ENCODE measurements at places on chromosomes 16 and 17.

- no peak for DNase-seq
These were observed 69.6 kb upstream of the ZNF750 start for GRCh38 chr17:82909322-82909904.

GRCh38 chr17:14903854-14904253, 361.3 kb downstream of the PMP22 start:
- DNase-seq, result no peak

GRCh38 chr17:1580979-1581676, 18.5 kb upstream of the PITPNA start:
- no peak for DNase-seq

- DNase-seq, result no peak
These were observed 297.5 kb downstream of the CDH13 start for GRCh38 chr16:82924075-82924854.

- no peak for DNase-seq
These were observed 488 bp downstream of the HOXB9 start for GRCh38 chr17:48625495-48626244.

- DNase-seq, result peak; percentile 51
These were observed 245.7 kb downstream of the PRKCA start for GRCh38 chr17:66548158-66548557.

DNA sequence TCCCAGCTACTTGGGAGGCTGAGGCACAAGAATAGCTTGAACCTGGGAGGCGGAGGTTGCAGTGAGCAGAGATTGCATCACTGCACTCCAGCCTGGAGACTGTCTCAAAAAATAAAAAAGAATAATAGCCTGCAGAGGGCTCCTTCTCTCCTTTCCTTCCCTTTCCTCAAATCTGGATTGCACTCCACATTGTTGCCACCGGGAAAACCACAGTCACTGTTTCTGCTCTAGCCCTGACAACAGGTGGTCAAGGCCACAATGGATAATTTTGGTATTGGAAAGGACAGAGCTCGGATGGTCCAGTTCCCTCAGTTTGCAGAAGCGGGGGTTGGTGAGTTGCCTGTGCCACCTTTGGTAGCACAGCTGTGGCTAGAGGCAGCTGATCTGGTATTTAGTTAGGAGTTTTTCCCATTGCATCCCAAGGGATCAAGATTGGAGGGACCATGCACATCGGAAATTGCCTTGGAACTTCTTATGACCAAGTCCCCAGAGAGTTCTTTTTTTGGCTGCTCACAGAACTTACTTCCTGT, 44.7 kb upstream of the PRSS54 start:
- peak; percentile 53 for DNase-seq

DNA sequence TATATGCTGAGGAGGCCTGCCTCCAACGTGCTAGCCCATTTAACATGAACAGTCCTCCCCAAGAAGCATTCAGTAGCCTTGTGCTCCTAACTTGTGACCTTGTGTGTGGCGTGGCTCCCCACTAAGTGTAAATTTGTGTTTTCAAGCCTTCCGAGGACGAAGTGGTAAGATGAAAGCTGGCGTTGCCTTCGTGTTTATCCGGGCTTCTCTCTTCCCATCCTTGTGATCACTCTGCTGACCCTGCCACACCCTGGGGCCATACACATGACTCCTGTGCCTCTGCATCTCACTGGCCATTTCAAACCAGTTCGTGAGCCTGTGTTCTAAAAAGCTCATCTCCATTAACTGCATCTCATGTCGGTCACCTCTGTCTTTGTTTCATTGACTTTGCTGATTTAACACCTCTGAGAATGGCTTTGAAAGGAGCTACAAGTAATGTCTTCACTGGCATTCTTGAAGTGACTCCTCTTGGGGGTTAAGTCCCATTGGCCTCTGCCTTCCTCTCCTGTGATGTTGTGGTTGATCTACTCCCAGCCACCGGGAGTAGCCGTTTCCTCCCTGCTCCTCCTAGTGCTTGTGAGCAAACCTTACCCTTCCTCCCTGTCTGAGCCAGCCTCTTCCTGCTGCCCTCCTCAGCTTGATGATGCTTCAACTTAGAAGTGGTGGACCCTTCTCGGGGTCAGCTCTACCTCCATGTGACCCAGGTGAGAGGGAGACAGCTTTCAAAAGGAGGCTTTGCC, 27.4 kb upstream of the NAGLU start:
- no peak for DNase-seq

GRCh38 chr17:61735807-61736206, 127.5 kb downstream of the BRIP1 start:
- DNase-seq, result no peak

DNA sequence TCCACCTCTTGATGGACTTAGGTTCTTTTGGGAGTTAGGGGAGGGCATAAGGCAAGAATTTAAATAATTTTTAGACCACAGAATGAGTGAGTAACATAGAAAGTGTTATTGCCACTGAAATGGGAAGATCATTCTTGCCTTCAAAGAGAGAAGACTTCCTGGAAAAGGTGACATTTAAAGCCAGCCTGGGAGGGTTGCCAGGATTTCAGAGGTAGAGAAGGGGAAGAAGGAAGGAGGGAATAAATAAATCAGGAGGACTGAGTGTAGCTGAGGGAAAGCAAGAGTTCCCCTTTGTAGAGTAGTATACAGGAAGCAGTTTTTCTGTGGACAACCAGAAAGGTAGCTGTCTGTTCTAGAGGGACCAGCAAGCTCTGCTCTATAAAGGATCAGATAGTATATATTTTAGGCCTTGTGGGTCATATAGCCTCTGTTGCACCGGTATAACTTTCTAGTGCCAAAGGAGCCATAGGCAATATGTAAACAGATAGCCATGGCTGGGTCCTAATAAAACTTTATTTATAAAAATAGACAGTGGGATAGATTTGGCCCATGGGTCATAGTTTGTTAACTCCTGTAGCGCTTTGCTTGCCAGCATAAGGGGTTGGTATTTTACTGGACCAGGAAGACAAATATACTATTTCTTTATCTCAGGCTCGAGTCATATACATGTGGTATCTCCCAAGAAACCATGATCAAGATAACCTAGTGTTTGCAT, 147.2 kb upstream of the CACNG5 start:
- DNase-seq, result no peak

DNA sequence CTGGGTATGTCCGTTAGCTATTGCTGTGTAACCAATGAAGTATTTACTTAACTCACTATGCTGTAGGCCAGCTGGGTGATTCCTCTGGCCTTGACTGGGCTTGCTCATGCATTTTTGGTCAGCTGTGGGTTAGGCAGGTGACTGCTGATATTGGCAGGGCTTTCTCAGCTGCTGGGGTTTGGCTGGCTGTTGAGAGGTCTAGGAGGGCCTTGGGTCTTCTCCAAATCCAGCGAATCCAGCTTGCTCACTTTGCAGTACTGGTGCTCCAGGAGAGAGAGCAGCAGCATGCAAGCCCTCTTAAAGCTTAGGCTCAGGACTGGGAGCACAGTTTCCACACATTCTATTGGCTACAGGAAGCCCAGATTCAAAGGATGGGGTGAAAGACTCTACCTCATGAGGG, 270.1 kb downstream of the PHKB start:
- peak; percentile 95 for DNase-seq

- DNase-seq, result no peak
These were observed 96.8 kb downstream of the OMG start for GRCh38 chr17:31200287-31200686.

DNA sequence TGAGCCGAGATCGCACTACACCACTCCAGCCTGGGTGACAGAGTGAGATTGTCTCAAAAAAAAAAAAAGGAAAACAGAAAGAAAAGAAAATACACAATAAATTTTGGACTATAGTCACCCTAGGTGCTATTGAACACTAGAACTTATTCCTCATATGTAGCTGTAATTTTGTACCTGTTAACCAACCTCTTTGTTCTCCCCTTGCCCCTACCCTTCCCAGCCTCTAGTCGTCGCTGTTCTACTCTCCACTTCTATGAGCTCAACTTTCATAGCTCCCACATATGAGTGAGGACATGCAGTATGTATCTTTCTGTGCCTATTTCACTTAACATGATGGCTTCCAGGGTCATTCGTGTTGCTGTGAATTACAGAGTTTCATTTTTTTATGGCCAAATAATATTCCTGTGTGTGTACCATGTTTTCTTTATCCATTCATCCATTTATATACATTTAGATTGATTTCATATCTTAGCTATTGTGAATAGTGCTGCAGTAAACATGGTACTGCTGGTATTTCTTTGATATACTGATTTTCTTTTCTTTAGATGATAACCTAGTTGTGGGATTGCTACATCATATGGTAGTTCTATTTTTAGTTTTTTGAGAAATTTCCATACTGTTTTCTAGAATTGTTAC, 28.3 kb downstream of the VPS35L start:
- DNase-seq, result peak; percentile 39

DNA sequence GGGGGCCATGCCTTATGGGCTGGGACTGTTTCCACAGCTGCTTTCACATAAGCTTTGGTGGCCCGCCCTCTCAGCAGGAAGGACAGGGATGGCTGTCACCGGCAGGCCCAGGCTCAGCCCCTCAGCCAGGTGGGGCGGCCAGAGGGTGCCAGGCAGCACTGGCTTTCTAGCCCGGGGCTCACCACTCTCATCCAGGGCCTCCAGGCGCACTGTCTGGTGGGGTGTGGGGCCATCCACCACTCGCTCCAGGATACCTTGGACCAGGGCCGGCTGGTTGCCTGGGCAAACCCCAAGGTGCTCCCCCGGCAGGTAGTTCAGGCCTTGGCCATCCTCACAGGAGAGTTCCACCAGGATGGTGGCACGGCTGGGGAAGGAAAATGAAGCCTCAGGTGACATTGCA, 35.0 kb downstream of the NOS2 start:
- DNase-seq, result no peak

GRCh38 chr16:17591655-17592405, 121.1 kb upstream of the XYLT1 start:
- DNase-seq, result no peak

DNA sequence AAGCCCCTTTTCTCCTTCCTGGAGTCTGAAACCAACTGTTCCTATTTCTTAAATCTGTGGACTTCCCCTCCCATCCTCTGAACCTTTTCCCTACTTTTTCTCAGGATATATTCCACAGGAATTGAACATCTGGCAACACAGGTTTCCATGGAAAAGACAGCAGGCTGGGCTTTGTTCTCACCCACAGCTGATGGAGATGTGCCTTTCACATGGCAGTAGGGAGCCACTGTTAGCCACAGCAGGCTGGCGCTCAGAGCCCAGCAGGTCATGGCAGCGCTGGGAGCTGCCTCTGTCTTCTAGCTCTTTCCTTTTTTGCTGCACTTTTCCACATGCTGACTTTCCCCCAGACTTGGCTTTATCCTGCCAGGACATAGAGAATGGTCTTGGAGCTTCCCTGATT, 116.4 kb upstream of the NLRP1 start:
- DNase-seq, result no peak

DNA sequence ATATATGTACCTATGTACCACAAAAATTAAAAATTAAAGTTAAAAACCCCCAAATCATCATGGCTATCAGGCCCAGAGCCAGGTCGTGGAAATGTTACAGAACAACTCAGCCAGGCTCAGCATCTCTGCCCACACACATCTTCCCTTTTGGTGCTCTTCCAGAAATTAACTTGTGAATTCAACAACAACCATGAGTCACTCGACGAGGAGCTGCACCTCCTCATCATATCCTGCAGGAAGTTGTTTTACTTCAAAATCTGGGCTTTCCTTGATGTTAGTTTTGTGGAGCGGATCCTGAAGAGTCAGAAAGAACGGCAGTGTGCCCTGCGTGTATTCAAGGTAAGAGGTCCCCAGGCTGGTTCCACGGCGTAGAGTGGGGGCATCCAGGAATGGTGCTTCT, 10.6 kb downstream of the FBXO39 start:
- peak; percentile 74 for DNase-seq

DNA sequence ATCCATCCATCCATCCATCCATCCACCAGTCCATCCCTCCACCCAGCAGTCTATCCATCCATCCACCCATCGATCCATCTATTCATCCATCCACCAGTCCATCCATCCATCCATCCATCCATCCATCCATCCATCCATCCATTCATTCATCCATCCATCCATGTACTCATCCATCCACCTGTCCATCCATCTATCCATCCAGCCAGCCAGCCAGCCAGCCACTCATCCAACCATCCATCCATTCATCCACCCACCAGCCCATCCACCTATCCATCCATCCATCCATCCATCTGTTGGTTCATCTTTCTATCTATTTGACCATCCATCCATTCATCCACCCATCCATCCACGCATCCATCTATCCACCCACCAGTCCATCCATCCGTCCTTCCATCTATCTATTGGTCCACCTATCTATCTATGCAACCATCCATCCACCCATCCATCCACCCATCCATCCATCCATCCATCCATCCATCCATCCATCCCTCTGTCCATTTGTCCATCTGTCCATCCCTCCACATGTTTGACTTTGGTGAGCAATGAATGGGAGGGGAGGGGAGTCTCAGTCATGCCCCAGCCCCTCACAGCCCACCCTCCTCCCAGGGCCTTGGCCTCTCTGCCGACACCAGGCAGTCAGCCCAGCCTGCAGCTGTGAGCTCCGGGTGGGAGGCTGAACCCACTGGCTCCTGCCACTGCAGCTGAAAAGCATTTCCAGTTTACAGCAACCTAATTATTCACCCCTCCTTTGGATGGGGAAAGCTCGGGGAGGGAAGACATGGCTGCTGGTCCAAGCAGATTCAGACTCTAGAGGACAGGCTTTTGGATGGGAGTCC, 38.1 kb upstream of the SSTR5 start:
- DNase-seq, result no peak

DNA sequence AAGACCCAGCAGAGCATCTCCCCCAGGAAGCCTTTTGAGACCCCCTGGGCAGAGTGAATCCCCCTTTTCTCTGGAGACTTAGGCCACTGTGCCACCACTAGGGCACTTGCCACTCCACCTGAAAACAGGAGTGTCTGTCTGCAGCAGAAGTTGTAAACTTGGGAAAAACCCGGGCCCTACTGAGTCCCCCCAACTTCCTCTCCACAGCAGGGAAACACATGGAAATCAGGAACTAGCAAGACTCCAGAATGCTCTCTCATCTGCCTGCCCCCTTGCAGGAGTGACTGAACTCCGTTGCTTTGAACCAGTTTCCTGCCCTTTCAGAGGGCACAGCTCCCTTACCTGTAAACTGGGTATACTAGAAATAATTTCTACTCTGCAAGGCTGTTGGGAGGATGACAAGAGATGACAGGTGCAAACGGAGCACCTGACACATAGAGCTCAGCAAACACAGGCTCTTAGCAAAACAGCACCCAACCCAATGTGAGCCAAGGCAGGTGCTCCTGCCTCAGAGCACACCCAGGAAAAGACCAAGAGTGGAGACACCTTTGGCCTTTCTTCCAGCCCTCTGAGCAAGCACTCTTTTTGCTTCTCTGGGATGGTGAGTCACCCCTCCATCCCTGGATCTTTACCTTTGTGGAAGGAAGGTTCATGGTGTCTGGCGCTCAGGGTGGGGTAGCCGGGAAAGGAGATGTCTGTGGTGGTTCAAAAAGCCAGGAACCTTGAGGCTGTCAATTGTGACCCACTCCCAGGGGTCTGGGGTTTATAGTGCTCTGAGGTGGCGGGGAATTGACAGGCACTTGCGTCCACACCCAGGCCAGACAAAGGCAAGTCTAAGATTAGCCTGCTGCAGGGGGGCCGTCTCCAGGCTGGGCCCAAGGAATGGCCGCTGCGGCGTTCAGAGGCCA, at the start of gene HCRT:
Gene HCRT (minus strand): TSS at position 740 of the 908 bp plus-strand sequence. CDS start 87 bp downstream, at position 653.
- no peak for DNase-seq

- DNase-seq, result no peak
These were observed 116.4 kb upstream of the CRHR1 start for GRCh38 chr17:45667591-45668171.

- DNase-seq, result no peak
These were observed 24.5 kb upstream of the ZNF287 start for GRCh38 chr17:16593356-16594102.

GRCh38 chr16:87834668-87835473, 34.4 kb downstream of the SLC7A5 start:
- no peak for DNase-seq

GRCh38 chr17:79622122-79622601, 11.3 kb upstream of the RBFOX3 start:
- DNase-seq, result no peak
